ENCODE measurements at places on chromosomes 13 and 19.

GRCh38 chr13:73809561-73809960, 324.6 kb downstream of the KLF12 start:
- no peak for DNase-seq

DNA sequence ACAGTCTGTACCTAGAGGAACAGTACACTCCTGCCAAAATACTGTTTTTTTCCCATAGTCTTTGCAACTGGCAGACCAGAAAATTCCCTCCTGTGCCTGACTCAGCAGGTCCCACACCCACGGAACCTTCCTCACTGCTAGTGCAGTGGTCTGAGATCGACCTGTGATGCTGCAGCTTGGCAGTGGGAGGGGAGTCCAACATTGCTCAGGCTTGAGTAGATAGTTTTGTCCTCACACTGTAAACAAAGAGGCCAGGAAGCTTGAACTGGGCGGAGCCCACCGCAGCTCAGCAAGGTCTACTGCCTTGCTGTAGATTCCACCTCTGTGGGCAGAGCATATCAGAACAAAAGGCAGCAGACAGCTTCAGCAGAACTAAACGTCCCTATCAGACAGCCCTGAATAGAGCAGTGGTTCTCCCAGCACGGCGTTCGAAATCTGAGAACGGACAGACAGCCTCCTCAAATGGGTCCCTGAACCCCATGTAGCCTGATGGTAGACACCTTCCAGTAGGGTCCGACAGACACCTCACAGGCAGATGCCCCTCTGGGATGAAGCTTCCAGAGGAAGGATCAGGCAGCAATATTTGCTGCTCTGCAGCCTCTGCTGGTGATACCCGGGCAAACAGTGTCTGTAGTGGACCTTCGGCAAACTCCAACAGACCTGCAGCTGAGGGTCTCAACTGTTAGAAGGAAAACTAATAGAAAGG, 92.7 kb downstream of the SUCLA2 start:
- DNase-seq = no peak

DNA sequence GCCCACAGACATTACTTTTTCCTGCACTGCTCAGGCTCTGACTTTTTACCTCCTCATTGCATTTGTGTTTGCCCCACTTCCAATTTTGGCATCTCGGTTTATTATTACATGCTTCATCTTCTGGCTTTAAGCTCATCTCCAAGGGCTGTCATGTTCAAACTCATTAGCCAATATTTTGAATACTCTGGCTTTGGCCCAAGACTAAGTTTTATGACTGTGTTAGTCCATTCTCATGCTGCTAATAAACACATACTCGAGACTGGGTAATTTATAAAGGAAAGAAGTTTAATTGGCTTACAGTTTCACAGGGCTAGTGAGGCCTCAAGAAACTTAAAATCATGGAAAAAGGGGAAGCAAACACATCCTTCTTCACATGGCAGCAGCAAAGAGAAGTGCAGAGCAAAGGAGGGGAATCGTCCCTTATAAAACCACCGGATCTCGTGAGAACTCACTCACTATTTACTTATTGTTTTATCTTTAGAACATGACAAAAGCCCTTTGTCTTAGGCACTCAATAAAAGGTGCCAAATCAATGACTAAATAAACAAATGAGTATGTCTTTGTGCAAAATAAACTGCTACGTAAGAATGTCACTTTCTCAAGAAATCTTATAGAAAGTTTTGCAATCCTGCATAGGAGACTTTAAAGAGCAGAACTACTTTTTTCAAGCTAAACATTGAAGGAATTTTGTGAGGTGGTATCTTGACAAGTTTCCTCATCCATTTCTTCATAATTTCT, 233.4 kb upstream of the SPRY2 start:
- no peak for DNase-seq

DNA sequence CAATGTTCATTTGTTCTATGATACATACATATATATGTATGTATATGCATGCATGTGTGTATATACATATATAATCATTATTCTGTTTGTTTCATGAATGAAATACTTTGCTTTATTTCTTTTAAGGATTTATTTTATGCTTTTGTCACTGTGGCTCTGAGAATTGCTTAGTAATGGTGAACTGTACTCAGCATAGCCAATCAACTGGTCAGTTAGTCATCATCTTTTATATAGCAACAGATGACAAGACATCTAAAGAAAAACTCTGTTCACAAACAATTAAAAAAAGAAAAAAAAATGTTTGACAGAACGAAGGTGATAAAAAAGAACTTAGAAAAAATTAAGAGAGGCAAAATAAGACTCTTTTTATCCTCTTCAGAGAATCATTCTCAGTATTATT, 1440.3 kb downstream of the PCDH9 start:
- no peak for DNase-seq

GRCh38 chr13:50589139-50589538, 254.4 kb downstream of the DLEU7 start:
- no peak for DNase-seq

DNA sequence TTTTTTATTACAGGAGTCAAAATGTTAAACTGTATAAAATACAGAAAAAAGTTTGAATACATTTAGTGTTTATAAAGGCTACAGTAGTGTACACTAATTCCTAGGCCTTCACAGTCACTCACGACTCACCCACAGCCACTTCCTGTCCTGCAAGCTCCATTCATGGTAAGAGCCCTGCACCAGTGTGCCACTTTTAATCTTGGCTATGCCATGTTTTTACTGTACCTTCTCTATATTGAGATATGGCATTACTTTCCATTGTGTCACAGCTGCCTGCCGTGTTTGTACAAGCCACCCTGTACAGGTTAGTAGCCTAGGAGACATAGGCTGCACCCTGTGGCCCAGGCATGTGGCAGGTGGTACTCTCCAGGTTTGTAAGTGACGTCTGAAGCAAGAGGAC, 32.1 kb downstream of the C1QTNF9 start:
- DNase-seq = peak; percentile 39

Data from activated CD4-positive, alpha-beta T cell treated with anti-CD3 and anti-CD28 coated beads, Interleukin-2, amount 10 ng/mL, durations not matched to agents 24 days and 14 days (primary cell).